NCI-H524 treated with DMSO at 0.1 percent for 48 hours (cell line): ENCODE measurements at places on chromosomes 1 and 21.

- DNase-seq: no peak
Measured at GRCh38 chr1:50335036-50335435, 88.2 kb downstream of the DMRTA2 start.

DNA sequence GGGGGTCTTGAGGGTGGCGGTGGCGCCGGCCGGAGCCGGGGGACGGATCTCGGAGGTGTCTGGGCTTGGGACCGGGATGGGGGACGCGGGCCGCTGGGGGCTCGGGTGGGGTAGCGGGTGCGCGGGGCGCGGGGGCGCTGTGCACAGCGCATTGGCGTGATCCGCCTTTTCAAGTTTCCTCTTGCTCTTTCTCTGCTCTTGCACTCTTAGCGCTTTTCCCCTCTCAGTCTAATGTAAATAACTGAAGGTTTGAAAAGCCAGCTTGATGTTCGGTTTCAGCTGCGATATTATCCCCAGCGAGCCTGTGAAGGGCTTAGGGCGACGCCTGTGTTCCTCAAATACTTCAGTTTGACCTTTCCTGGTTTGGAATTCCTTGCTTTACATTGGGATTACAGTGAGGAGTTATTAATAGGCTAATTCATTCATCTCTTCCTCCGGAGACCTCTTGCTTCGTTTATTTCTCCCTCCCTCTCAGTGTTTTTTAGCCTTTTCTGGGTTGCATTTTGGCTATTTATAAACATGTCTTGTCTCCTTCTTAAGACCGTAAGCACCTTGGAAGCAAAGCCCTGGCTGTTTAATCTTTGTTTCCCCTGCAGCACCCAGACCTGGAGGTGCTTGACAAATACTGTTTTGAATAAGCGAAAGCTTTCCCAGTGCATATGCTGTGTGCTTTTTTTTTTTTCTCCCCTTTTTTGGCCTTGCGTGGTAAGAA, 693 bp downstream of the RAB4A start:
- no peak for DNase-seq

- no peak for DNase-seq
Measured at GRCh38 chr1:30284226-30284625, 439.2 kb downstream of the MATN1 start.

DNA sequence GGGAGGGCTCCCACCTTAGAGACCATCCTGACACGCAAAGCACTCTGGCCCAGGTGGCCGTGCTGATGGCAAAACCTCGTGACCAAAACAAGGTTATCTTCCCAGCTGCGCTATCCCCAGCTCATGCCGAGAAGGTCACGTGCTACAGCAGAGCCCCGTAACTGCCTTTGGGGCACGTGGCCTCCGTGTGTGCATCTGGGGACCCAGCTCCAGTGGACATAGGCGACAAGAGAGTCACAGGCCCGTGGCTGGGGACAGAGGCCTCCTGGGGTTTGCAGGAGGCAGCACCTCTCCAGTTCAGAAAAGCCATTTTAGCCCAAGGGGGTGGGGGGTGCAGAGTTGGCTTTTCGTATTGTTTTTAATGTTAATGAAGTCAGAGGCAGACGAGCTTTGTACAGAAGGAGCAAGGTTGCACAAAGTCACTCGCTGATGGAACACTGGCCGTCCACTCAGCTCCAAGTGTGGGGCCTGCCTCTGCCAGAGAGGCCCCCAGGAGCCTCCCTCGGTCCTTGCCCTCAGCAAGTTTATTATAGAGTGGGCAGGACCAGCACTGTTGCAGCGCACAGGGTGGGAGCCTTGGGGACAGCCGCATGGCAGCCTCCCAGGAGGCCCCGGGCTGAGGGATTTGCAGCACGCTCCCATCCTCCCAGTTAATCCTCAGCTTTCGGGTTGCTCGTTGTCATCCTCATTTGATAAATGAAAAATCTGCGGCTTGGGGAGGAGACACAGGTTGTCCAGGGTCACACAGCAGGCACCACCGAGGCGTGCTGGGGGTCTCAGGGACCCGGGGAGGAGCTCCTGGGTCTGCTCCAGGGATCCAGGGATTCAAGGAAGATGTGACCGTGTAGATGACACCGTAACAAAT, 8.0 kb upstream of the PDE9A start:
- DNase-seq: no peak

DNA sequence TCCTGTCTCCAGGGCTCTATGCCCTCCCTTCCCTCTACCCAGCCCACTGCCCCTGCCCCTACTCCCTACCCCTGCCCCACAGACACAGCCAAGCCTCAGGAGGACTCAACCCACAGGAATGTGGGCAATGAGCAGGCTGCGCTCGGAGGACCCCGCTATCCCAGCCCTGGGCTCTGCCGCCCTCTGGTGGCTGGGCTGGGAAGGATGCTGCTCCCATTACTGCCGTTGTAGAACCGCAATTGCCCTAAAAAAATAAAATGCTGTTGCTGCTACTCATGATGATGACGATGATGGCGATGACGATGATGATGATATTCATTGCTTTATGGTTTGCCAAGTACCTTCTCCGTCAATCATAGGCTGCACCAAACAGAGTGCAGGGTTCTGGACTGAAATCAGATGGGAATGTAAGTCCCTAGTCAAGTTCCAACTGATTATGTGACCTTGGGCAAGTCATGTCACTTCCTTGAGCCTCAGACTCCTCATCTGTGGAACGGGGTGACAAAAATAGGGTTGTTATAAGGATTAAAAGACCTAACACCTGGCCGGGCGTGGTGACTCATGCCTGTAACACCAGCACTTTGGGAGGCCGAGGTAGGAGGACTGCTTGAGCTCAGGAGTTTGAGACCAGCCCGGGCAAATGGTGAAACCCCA, 24.6 kb downstream of the ARHGEF19 start:
- DNase-seq: no peak

GRCh38 chr1:10510520-10511493, 36.1 kb downstream of the PEX14 start:
- no peak for DNase-seq

GRCh38 chr1:48061162-48062136, 64.3 kb upstream of the TRABD2B start:
- peak; percentile 6 for DNase-seq

DNA sequence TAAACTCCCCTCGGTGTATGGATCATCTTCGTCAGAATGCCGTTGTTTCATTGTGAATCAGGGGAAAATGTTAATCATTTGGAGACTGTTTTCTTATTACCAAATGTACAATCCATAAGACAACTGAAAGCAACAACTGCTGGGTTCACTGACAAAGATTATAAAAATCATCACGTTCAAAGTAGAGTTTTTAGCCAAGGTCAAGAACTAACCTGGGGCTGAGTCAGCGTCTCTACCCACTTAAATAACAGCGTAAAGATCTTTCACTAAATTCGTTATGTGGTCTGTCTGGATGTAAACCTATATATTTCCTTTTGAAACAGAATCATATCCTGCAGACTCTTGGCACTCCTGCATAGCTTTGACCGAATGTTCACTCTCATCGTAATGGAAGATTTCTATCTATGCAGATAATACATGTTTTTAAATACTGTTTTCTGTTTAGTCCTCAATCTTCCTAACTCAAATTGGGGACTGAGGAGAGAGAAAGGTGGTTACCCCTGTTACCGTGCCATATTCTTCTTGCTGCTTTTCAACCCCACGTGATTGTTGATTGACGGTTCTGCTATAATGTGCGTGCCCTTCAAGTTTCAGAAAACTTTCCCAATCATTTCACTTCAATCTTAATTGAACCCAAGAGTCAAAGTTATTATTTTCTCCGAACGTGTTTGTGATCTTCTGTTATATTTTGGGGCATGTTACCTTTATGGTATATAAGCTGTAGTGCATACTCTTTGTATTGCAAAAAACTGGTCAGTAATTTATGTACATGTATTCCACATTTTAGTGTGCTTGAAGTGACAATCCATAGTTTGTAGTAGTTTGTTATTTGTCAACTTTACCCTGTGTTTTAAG, 15.6 kb upstream of the NCMAP start:
- DNase-seq: no peak

- DNase-seq: no peak
Measured at GRCh38 chr1:227763246-227764018, 28.2 kb downstream of the SNAP47 start.

DNA sequence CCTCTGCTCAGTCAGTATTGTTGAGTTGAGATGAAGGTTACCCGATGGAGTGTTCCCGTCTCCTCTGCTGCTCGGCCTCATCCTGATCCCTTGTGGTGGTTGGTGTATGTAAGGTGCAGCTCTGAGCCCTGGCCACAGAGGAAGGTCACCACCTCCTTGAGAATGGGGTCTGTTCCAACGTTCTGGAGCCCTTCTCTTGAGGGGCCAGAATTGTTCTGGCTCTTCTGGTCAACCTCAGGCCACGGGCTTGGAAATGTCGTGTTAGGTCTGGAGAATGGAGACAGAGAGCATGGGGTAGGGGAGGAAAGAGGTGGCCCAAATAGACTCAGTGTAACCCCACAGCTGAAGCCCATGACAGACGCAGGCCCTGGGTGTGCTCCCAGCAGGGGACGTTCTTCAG, 62.3 kb upstream of the ETV3 start:
- DNase-seq: no peak

DNA sequence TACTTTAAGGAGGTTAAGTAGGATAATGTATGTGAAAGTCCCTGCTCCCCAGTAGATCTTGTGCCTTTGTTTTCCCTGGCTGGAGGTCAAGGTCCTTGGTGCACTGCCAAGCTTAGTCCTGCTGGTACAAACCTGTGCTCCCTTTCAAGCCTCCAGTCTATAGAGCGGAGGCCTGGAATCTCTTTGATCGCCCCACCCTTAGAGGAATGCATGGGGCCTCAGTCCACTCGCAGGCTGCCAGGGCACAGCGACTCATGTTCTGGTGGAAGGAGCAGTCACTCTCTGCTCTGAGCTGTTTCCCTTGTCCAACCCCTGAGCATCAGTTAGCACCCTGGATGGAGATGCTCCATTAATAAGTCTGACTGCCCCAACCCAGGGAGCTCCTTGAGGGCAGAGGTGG, 121.8 kb downstream of the HMGB4 start:
- no peak for DNase-seq

DNA sequence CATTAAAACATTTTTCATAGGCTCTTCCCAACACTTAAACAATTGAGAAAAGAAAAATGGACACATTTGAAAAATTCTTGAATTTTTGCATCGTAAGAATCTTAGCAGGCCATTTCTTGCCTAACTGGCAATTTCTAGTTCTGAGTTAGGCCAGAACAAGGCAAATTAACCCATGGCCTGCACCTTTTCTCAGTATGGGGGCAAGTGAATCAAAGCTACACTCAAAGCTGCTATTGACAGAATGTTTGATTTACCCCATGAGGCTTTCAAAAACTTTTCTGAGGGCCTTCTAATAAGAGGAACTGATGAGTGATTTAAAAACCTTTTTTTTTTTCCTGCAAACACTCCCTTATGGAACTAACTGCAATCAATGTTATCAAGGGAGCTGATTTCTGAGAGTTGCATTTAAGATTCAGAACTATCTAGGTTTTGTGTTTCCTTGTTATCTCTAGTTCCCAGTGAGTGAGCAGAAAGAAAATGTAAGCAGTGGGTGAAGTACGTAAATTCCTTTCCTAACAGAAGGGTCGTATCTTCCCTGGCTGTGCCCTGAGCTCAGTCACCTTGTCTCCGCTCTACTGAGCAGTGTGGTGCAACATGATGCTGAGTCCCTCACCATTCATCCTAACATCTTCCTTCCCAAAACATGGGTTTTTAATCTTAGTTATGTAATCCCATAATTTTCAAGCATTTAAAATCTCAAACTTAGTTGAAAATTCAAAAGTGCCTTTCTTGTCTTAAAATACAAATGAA, 353.7 kb downstream of the DPYD start:
- DNase-seq: no peak

GRCh38 chr1:227945891-227946623, 1.7 kb downstream of the WNT9A start:
- DNase-seq: no peak

DNA sequence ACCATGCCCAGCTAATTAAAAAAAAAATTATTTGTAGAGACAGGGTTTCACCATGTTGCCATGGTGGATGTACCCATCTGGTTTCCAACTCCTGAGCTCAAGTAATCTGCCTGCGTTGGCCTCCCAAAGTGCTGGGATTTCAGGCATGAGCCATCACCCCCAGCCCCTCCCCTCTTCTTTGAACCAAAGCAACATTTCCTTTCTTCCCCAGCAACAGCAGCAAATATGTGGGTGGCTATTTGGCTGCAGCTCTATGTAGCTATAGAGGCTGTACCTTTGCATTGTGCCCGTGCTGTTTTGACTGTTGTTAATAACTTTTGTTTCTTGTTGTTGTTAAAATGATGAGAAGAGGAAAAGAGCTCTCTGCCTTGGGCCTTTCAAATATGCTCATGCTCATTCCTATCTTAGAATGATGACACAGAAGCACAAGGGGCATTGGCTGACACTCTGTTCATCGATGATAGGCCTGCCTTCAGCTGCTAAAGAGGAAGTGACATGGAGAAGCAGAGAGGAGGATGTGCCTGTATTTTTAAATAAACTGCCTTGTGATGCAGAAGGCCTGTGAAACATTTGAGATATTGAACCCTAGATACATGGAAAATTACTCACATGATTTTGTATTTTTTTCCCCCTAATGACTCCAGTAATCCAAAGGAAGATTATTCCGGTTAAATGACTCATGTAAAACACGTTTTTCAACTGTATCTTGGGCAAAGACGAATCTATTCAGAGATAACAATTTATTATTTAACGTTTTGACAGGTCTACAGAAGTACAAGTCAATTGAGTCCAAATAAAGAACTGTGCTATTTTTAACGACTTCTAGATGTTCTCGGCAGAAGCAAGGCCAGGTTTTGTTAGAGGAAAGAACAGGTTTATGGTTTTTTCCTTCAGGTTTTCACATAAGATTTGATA, 20.5 kb upstream of the XPR1 start:
- no peak for DNase-seq

DNA sequence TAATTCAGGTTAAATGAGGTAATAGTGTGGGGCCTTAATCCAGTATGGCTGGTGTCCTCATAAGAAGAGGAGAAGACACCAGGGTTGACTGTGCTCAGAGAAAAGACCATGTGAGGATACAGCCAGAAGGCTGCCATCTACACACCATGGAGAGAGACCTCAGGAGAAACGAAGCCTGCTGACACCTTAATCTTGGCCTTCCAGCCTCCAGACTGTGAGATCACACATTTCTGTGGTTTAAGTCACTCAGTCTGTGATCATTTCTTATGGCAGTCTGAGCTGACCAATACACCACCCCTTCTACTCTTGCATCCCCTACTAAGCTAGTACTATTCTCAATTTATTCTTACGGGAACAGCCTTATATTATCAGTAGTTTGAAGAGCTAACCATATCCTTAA, 310.0 kb downstream of the ZP4 start:
- no peak for DNase-seq

GRCh38 chr1:90621986-90622385, 95.1 kb downstream of the BARHL2 start:
- no peak for DNase-seq
